NCI-H524 (cell line): ENCODE measurements at places on chromosomes 1 and 21.

DNA sequence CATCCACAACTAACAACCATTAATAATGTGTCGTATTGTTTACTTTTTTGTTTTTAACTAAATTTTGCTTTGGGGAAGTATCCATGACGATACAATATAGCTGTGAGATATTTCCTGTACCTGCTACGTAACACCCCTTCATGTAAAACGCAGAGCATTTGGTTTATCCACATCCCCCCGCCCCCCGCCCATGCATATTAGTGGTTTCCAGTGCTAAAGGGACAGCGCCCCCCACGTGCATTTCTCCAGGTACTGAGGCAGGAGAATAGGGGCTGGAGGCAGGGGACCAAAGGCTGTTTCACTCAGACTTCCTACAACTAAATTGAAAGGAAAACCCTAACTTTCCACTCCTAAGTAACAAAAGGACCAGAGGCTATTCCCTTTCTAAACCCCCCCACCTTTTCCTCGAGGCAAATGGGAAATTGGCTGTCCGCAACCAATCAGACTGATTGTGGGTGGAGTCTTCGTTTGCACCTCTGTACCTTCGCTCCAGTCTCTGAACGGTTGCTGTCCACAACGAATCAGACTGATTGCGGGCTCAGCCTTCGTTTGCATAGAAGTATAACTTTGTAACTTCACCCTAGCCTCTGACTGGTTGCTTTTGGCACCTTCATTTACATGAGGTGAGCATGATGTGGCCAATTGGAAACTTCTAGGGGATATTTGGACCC is 12.2 kb upstream of the RIPK4 start:
- peak; percentile 55 for DNase-seq

- DNase-seq: no peak
Observed at GRCh38 chr1:109441069-109441468, 14.8 kb upstream of the PSMA5 start.

- DNase-seq: no peak
Observed at GRCh38 chr1:109770331-109771095, 6.8 kb upstream of the EPS8L3 start.

- peak; percentile 52 for DNase-seq
Observed at GRCh38 chr1:1426496-1427105, 5.5 kb upstream of the ANKRD65 start.

DNA sequence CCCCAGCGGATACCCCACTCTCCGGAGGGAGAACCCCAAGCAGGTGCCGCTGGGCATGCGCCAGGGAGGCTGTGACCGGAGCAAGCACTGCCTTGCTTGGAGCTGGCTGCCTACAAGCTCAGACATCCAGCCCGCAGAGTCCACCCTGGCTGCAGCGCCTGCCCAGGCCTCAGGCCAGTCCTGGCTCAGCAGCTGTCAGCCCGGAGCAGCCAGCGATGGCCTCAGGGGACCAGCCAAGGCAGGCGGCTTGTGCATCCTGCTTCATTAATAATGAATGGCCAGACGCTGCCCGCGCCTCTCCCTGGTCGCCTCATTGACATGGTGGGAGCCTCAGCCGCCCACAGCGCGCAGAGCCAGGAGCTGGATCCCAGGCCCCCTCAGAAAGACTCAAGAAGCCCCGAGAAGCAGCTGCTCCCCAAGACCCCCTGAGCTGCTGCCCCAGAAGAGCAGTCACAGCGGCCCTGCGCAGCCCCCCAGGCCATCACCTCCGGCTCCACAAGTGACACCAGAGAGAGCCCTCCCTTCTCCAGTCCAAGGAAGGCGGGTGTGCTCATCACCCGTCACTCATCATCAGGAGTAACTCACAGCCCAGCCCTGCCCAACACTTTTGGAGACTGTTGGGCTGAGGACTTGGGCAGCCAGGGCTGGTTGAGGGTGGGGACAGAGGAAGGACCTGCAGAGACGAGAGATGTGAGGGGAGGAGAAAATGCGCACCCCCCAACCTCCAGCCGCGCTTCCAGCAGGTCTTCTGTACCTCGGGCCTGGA is 19.6 kb downstream of the KCNAB2 start:
- no peak for DNase-seq

DNA sequence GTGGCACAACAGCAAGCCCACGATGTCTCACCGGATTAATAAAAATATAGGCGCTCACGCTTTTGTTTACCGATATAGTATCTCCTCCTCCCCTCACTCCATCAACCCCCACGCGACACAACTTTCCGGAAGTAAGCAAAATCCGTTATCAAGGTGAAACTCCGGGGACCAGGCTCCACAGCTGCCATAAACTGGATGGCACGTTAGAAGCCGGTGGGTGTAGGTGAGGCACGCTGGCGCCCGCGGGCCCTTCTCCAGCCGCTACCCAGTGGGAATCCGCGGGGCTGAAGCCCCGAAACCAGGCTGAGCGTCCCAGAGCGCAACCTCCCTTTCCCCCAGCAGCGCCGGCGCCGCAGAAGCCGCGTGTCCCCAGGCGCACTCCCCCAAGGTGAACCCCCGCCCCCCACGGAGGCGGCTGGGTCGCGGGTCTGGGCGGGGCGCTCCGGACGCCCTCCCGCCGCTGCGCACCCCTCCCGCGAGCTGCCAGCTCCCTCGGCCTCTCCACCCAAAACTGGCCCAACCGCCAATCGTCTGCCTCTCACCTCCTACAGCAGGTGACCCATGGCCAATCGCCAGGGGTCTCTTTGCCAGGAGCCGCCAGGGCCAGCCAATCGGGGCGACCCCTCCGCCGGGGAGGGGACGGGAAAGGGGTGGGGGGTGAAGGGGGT is 112.4 kb downstream of the OSBPL9 start:
- DNase-seq: peak; percentile 92

DNA sequence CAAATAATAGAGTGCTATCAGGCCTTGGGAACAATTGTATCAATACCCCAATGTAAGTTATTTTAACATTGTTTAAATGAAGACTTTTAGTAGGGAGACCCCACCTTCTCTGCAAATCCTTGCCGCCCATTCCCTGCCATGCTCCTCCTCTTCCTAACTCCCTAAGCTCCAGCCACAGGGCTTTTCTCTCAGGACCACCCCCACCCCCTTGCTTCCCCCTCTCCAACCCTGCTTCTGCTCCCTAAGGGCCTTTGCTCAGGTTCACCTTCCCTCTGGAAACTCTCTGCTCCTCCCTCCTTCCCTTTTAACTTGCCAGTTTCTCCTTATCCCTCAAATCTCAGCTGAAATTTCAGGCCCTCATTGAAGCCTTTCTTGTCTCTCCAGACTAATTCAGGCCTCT is 16.8 kb downstream of the CCDC190 start:
- no peak for DNase-seq
